Peyer's patch (tissue), 4 donors: ENCODE measurements at places on chromosomes 12 and 14. TPM values are rescaled to one million over a fixed set of nuclear protein-coding genes. Genes with fewer than 3 reads are reported as not detected.

Gene IFNG-AS1
- total RNA-seq: 4.1 TPM

Gene PPP1CC
- 180 TPM for total RNA-seq

Gene DEPDC4
- total RNA-seq: not detected

Gene AKAP5
- 2.5 TPM for total RNA-seq

Gene TOX4
- total RNA-seq: 72.5 TPM

Gene POU6F1
- total RNA-seq: 19.8 TPM

Gene CD4
- total RNA-seq: 9.1 TPM

Gene SLC17A8
- total RNA-seq: 61.9 TPM

Gene SLC5A8
- 0.54 TPM for total RNA-seq

Gene FOXN3
- 213 TPM for total RNA-seq

Gene CLEC7A
- total RNA-seq: 3.6 TPM
